ENCODE measurements at places on chromosomes 6 and 20.

GRCh38 chr20:49214571-49214970 lies 4.6 kb upstream of the DDX27 start:
- no peak for DNase-seq

DNA sequence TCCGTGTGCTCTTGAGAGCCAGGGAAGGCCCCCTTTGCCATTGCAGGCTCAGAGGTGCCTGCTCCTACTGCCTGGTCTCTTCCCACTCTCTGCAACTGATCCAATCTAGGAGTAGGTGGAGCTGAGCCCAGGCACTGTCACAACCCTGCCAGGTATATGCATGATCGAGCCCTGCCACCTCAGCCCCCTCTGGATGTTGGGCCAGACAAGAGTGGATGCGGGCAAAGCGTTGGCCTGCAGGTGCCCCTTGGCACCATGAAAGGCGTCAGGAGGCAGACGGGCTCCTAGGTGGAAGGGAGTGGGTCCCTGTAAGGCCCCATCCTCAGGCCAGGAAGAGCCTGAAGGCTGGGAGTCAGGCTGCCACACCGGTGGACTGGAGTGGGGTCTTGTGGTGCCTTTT lies 5.9 kb upstream of the OR14J1 start:
- no peak for DNase-seq

- DNase-seq, result no peak
Measured at GRCh38 chr6:169326067-169326799, 72.6 kb upstream of the THBS2 start.

DNA sequence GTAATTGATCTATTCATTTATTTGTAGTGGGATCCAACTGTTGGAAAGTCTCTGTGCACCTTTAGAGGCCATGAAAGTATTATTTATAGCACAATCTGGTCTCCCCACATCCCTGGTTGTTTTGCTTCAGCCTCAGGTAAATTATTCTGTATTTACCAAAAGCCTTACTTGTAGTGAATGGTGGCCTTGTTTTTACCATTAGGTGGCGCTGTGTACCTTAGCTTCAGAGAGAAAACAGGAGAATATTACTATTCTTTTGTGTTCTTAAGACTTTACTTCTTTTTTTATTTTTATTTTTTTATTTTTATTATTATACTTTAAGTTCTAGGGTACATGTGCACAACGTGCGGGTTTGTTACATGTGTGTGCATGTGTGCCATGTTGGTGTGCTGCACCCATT lies 23.7 kb downstream of the PEX7 start:
- DNase-seq, result no peak

DNA sequence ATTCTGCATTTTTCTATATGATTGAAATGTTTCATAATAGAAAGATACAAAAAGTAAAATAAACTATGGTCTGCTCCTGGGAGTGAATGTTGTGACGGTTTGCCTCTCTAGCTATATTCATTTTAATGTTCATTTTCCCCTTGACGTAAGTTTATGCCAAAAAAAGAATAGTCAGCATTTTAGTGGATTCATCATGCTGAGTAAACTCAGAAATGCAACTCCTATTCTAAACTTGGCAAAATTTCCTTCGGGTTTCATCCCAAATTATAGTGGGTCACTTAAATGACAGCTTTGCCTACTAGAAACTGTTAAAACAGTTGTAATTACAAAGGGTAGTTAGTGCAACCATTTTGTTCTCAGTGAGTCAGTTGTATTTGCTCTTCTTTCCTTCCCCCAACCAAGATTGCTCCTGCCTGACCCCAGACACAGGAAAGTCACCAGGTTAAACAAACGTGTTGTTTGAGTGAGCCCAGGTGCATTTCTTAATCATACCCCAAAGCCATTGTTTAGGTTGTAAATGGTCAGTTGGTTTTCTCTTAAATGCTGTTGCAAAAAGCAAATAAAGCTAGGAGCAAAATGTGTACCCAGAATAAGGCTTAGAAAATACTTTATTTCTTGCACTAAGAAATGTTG lies 482.3 kb upstream of the SOX4 start:
- DNase-seq, result no peak

DNA sequence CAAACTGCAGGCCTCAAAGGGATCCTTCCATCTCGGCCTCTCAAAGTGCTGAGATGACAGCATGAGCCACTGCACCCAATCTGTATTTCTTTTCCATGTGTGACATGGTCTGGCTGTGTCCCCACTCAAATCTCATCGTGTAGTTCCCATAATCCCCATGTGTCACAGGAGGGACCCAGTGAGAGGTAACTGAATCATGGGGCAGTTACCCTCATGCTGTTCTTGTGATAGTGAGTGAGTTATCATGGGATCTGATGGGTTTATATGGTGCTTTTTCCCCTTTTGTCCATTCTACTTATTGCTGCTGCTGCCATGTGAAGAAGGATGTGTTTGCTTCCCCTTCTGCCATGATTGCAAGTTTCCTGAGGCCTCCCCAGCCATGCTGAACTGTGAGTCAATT lies 10.3 kb upstream of the BRPF3 start:
- DNase-seq, result no peak

GRCh38 chr6:36973647-36974046 lies 12.3 kb downstream of the MTCH1 start:
- DNase-seq, result no peak

DNA sequence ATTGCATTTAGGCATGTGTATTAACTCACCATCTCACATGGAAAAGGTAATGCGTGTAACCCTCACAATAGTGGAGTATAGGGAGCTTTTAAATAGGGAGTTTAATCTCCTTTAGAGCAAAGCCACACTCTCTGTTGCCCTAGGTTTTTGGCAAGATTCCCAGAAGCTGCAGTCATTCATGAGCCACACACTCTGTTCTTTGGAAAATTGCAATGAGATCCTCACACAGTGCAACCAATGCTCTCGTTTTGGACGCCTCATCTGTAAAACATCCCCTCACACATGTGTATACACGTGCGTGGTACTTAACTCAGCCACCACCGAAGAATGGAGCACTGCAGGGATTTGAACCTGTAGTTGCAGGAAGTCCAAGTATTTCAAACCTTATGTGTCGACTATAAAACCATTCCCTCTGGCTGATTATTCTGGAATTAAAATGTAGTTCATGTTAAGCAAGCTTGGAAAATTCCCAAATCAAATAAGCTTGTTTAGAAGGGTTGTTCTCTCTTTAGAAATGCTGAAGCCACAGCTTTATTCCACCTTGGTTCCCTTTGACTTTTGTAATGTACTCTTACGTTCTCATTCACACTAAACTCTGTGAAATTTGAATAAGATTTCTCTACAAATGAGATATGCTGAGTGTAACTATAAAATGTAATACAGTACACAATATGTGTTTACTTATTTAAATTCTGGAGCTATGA lies 489.8 kb upstream of the MANEA start:
- no peak for DNase-seq

DNA sequence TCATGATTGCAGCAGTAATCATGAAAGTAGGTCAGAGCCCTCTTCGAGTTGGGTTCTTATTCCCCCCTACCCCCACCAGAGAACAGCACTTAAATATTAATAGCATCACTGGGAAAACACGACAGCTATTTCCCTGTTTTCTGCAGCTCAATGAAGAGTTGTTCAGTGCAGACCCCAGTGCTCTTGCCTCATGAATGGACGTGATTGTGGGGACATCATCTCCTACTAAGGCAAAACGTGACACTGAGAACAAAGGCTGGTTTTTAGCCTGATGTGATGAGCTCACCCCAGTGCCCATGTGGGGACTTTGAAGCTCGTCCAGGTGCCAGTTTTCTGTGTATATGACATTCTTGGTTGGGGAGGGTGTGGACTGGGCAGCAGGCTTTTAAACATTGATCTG lies 105.9 kb downstream of the SLC35F1 start:
- DNase-seq, result no peak

DNA sequence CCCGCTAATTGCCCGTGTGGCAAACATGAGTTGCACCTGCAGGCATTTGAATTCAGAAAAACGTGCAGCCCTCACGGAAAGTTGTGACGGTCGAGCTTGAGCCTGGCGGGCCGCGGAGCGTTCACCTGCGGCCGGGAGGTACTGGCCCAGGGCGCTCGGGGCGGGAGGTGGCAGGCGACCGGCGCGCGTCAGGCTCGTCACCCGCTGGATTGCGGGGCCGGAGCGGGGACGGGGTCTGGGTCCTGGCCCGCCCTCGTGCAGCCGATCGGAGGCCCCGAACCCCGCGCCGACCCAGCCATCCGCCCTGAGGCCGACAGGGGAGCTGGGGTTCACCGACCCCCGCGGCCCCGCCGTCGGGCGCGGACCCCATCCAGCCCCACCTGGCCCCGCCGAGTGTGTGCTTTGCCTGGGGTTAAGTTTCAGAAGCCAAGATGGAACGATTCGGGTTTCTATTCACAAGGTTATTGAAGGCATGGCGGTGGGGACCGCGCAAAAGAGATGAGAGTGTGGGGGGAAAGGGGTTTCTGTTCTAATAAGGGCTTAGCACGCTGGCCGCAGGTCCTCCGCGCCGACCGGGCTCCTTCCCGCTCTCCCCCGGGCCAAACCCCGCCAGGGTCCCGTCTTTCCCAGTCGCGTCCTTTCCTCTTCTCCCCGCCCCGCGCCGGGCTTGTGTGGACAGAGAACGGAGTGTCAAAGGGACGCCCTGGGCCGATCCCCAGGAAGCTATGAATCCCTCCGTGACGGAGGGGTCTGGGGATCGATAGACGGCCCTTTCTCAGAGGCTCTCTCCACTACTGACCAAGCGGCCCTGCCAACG lies 1.6 kb upstream of the HEY2 start:
- peak; percentile 89 for DNase-seq

- DNase-seq, result no peak
Measured at GRCh38 chr6:111072801-111073360, 14.4 kb upstream of the SLC16A10 start.

GRCh38 chr6:22284666-22285065 lies 12.2 kb downstream of the PRL start:
- DNase-seq, result no peak

- no peak for DNase-seq
Measured at GRCh38 chr6:158640519-158640918, 4.0 kb downstream of the DYNLT1 start.

- no peak for DNase-seq
Measured at GRCh38 chr6:68427630-68428029, 207.5 kb upstream of the ADGRB3 start.

DNA sequence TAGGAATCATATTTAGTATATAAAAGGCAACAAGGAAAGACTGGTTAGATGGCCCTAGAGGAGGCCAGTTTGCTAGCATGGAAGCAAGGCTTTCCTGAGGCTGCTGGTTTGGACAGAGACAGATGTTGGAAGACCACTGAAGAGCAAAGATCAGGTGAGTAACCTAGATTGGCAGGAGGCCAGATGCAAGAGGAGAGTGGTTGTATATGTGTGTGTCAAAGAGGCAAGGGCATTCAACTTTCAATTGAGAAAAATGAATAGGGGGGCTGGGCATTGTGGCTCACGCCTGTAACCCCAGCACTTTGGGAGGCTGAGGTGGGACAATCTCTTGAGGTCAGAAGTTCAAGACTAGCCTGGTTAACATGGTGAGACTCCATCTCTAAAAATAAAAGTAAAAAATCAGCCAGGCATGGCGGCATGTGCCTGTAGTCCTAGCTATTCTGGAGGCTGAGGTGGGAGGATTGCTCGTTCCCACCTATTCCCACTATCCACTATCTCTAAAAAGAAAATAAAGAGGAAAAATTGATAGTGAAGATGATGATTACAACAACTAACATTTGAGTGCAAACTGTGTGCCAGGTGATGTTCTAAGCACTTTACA lies 79.8 kb downstream of the PRDM1 start:
- no peak for DNase-seq

- no peak for DNase-seq
Measured at GRCh38 chr6:119333707-119334295, 15.8 kb downstream of the MAN1A1 start.

GRCh38 chr6:169960886-169961611 lies 209.6 kb downstream of the ERMARD start:
- peak; percentile 80 for DNase-seq

DNA sequence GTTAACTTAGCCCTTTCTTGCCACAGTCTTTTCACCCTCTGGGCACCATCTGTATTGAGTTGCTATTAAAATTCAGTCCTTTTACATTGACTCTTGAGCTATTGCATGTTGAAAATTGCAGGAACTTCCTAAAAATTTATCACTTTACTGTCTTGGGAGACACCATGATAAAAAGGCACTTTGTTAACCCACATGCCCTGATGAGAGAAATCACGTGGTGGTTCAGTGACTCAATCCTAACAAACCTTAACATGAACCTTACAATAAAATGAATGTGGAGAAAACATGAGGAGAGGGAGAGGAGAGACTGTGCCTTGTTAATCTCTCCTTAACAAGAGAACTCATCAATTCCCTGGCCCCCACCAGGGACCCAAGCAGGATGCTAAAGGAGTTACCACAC lies 30.8 kb downstream of the GSTA4 start:
- DNase-seq, result no peak

- DNase-seq, result no peak
Measured at GRCh38 chr6:112931832-112932231, 584.7 kb downstream of the RFPL4B start.

DNA sequence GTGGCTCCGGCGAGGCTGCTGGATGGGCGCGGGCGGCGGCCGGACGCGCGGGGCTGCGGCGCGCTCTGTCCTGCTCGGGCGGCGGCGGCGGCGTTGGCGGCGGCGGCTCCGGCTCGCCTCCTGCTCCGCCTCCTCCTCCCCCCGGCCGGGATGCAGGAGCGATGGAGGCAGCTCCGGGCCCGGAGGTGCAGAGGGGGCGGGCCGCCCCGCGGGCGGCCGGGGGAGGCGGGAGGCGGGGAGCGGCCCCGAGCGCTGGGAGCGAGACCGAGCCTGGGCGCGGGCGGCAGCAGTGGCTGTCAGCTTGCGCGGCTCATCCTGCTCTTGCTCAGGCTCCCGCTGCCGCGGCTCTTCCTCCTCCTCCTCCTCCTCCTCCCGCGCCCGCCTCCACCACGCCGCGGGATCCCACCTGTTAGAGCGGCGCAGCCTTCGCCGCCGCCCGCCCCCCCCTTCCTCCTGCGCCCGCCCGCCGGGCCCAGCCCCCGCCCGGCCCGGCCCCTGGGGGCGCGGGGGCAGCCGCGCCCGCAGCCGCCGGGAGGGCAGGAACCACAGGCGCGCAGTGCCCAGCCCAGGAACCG lies at the start of gene NOL4L:
Gene NOL4L (minus strand): TSS at position 323 of the 575 bp plus-strand sequence. CDS start 443 bp downstream, outside the sequence.
- no peak for DNase-seq

GRCh38 chr6:144090384-144090783 lies 5.0 kb downstream of the SF3B5 start:
- no peak for DNase-seq

DNA sequence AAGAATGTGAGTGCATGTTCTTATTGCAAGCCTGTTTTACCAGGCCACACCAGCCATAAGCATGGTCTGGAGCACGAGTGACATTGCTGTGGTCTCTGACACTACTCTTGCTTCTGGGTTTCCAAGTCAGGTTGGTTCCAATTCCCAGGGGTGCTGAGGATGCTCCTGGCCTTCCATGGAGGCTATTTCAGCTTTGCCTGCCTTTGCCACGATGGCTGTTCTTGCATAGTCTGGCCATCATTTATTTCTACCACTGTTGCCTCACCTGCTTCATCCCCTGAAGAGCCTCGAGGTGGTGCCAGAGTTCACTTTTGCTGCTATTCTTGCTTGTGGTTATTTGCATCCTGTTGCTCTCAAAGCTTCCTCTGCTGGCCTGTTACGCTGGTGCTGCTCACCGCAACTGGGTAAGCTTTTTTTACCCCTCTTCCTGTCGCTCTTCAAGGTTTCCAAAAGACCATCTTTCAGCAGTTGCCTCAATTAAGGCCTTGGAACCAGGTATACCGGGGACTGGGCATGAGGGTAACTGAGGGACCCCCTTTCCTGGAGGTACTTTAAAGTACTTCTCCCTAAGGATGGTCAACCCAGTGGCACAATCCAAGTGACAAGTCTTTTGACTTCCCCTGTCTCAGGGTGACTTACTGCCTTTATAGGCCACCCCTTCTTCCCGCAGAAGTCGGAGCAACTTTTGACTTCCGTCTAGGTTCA lies 64.5 kb downstream of the AKAP7 start:
- no peak for DNase-seq

- DNase-seq, result no peak
Measured at GRCh38 chr6:157104803-157105202, 218.5 kb downstream of the TMEM242 start.

Measured in lower leg skin (tissue), 4 donors.